ENCODE measurements at places on chromosomes 11 and 22.

DNA sequence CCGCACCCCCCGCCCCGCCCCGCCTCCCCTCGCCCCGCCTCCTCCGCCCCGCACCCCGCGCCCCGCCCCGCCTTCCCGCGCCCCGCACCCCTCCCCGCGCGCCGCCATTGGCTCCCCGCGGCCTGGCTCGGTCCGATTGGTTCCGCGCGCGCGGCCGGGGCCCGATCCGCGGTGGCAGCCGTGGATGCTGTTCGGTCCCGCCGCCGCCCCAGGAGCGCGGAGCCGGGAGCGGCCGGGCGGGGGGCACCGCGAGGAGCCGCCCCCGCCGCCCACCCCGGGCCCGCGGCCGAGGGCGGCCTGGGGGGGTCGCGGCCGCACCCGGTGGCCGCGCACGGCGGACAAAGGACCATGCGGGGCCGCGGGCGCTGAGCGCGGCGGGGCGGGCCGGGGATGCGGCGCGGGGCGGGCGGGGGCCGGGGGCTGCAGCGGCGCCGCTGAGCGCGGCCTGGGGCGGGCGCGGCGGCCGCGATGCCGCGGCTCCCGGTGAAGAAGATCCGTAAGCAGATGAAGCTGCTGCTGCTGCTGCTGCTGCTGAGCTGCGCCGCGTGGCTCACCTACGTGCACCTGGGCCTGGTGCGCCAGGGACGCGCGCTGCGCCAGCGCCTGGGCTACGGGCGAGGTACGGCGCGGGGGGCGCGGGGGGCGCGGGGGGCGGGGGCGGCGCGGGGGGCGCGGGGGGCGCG is at the start of gene B4GALNT4:
B4GALNT4 (plus strand) TSS at position 164 of the 683 bp plus-strand sequence; CDS start at position 469, 305 bp downstream.
- no peak for DNase-seq

GRCh38 chr22:43669190-43669589 is 142.9 kb downstream of the EFCAB6 start:
- no peak for DNase-seq

GRCh38 chr11:98564881-98565280 is 455.9 kb upstream of the CNTN5 start:
- no peak for DNase-seq

DNA sequence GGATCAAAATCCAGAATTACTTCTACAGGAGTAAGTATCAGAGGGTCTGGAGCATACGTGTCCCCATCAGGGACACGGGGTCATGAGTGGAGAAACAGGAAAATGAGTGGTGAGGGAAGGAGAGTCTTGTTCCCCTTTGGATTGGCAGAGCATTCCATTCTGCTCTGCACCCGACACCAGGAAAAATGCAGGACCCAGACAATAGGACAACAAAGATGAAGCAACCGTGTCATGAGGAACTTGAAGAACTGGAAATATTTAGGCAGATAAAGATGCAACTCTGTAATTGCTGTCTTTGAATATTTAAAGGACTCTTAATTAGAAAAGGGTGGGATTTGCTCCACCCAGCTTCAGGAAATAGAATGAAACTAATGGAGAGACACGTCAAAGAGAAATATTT is 89.0 kb upstream of the BLID start:
- no peak for DNase-seq

DNA sequence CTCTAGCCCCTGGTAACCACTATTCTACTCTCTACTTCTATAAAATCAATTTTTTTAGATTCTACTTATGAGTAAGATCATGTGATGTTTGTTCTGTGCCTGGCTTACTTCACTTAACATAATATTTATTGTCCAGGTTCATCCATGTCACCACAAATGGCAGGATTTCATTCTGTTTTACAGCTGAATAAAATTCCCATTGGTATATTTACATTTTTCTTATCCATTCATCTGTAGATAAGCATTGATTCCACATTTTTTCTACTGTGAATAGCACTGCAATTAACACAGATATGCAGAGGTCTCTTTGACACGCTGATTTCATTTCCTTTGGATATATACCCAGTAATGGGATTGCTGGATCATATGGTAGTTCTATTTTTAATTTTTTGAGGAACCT is 15.8 kb downstream of the SLC25A17 start:
- no peak for DNase-seq

- DNase-seq, result no peak
Measured at GRCh38 chr11:108543316-108543964, 45.3 kb upstream of the POGLUT3 start.

GRCh38 chr11:35523331-35523768 is 2.1 kb downstream of the PAMR1 start:
- no peak for DNase-seq

- no peak for DNase-seq
Measured at GRCh38 chr11:72702096-72702495, 27.9 kb upstream of the PDE2A start.

DNA sequence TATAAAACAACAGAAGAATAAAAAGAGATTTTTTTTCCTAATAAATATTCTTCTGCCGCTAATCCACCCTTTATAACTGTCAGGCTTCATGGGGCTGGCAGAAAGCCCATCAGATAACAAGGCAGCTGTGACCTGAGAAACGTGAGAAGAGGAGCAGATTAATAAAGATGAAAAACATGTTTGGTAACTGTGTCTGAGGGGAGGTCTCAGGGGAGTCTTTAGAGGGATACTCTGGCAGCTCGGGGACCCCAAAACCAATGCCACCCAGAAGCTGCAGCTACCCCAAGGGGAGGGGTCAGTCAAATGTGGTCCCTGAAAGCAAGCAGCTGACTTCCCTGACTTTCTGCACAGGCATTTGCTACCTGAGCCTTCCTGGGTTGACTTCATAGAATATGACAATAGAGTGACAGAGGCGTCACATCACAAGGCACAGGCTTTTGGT is 48.4 kb upstream of the POU2AF1 start:
- DNase-seq, result peak; percentile 74

DNA sequence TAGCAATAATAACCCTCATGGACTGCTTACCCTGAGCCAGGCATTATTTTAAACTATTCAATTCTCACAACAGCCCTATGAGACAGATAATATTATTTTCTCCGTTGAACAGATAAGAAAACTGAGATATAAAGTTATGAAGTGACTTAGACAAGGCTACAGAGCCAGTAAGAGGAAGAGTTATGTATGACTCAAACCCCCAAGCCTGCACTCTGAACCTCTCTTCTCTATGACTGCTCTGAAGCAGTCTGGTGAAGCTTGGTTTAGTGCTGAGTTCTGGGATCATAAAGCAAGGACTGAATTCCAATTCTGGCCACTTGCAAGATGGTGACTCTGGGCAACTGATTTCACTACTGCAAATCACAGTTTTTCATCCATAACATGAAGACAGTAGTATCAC is 34.5 kb downstream of the TNKS1BP1 start:
- no peak for DNase-seq

GRCh38 chr11:6941970-6942369 is 15.7 kb downstream of the ZNF215 start:
- no peak for DNase-seq

- no peak for DNase-seq
Measured at GRCh38 chr11:83694191-83694910, 408.2 kb upstream of the CCDC90B start.

DNA sequence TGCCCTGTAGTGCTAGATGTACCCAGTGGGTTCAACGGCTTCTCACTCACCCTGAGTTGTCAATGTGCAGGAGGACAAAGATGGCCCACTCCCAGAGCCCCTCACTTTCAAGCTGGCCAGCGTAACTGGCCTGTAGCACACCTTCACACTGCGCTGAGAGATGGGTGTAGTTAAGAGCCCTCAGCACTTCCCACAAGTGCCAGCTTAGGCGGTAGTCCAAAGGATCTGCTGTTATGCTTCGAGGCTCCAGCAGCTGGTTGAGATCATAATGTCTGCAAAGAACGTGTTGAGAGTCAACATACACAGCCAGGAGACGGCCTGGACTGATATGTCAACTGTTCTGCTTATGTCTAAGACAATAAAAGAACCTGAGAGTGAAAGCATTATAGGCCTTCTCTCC is 14.7 kb upstream of the CHRNA10 start:
- no peak for DNase-seq

DNA sequence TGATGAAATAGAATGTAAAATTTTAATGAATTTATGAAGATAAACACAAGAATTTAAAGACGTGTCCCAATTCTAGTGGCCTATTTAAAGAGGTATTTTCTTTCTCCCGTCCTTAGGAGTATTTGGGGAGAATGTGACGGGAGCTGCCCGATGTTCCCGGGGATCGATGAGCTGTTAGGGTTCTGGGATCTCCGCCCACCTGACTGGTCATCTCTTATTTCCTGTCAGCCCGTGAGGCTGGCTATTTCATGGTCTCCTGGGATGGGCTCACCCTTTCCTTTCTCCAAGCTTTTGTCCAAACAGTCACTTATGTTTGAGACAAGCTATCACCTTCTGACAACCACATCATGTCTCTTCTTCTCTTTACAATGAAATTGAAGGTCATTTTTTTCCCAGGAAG is 16.9 kb upstream of the CLMP start:
- no peak for DNase-seq

DNA sequence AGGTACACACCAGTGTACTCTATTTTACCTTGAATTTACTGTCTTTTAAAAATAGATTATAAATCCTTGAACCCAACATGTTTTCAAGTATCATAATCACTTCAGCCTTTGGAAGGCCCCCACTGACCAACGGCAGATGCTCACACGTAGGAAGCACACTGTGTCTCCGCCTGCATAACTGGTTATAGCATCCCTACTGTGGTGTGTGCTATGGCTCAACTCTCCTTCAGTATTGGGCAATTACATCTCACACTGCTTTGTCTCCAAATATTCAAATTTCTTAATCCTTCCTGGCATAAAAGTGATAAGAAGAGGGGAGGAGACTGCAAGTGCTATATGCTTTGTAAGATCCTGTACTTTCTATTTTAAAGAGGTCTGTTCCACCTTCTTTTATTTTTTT is 165.7 kb downstream of the CADM1 start:
- no peak for DNase-seq

DNA sequence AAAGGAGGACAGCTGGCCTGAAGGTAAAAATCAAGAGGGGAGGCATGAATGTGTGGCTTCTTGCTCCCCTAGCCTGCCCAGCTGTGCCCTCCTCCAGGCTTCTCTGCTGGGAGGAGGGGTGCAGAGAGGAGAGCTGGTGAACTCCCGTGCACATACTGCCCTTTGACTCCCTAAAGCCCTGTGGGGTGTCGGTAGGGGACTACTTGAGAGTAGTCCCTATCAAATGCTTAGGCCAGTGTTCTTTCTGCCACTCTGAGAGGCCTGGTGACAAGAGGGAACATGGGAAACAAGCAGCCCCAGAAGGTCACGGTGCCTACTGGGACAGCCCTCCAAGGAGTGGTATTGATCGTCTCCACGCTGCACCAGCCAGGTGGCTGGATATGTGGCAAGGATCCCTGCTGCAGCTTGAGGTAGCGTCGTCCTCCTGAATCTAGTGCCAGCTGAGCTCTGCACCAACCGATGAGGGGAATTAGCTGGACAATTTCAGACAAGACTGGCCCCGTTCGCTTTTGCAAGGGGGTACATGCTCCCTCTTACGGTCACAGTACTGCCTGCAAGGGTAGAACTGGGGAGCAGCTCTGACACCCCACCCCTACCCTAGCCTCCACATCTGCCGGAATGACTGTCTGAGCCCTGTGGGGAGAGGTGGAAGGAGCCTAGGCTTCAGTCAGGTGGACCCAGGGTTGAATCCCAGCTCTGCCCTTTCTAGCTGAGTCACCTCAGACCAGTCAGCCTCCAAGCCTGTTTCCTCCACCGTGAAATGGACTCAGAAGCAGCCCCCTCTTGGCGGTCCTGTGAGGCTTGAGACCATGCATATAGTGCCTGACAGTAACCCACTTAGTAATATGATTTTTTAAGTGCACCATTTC is 17.1 kb upstream of the C11orf96 start:
- no peak for DNase-seq

- DNase-seq, result peak; percentile 62
Measured at GRCh38 chr11:119691701-119692539, 37.1 kb downstream of the NECTIN1 start.

GRCh38 chr11:118892964-118893363 is 9.3 kb downstream of the CXCR5 start:
- no peak for DNase-seq

GRCh38 chr22:29625090-29625825 is 21.8 kb downstream of the NF2 start:
- no peak for DNase-seq

GRCh38 chr11:17765356-17766072 is 30.9 kb downstream of the KCNC1 start:
- DNase-seq, result no peak

- no peak for DNase-seq
Measured at GRCh38 chr11:73916435-73916834, 34.4 kb upstream of the DNAJB13 start.
